GM10248 (cell line): ENCODE measurements at places on chromosomes 13 and 19.
A peak's percentile ranks its signal among the peaks of the same experiment; 100 is the strongest.

DNA sequence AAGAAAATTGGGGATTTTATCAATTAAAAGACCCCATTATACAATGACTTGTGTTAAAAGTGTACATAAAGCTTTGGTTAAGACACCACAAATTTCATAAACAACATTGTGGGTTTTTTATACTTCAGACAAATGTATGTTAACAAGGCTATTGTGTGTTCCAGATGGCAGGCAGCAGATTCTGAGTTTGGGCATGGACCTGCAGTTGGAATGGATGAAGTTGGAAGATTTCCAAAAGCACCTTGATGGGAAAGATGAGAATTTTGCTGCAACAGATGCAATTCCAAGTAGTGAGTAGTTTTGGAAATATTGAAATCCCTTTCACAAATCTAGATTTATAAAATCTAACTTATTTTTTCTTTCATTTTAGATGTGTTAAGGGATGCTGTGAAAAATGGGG is 25.4 kb downstream of the MPHOSPH8 start:
- DNase-seq, result no peak

- no peak for DNase-seq
Measured at GRCh38 chr19:40756502-40757110, 5.6 kb downstream of the SNRPA start.

GRCh38 chr19:48696353-48697010 is 711 bp downstream of the FUT2 start:
- DNase-seq, result no peak

- DNase-seq, result no peak
Measured at GRCh38 chr13:30323524-30323923, 16.2 kb upstream of the KATNAL1 start.

GRCh38 chr13:50722440-50723125 is 120.9 kb downstream of the DLEU7 start:
- no peak for DNase-seq

DNA sequence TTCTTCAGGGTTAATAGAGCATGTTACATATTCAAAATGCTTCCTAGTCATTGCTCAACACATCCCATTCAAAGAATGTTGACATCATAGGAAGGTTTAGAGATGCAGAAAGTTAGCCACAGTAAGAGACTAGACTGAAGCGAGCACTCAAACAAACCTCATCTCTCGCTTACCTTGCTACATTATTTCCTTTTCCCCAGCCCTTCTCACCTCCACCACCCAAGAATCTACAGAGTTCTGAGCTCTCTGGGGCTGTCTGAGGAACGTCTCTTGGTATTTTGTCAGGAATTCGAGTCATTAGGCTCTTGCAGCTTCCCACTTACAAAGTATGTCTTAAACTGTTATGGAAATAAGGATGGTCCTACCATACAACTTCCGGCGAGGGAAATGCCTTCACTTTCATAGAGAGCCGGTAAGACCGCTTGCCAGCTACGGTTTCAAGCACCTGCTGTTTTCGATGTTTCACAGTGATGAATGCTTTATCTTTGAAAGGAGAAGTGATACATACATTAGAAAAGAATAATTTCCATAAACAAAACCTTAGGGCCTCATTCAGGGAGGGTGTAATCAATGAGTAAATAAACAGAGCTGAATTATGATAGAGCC is 65.1 kb downstream of the FLT1 start:
- DNase-seq, result peak; percentile 46

GRCh38 chr13:71871844-71872243 is 4.8 kb upstream of the DACH1 start:
- DNase-seq, result no peak

DNA sequence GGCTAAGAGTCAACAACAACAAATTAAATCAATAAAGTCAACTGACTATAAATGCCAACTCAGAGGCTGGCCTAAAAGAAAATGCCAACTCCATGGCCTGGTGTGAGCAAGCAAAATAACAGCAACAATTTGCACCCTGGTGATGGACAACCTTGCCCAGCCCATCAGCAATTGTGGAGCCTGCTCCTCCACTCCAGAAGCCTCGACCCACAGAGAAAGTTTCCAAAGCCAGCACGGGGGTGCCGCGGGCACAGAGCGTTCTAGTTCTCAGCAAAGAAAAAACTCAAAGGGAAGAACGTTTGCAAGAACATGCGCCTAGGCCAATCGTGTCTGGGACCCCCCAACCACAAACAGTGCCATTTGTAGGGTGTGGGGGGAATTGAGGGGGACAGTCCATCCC is 11.3 kb downstream of the EPS15L1 start:
- no peak for DNase-seq

DNA sequence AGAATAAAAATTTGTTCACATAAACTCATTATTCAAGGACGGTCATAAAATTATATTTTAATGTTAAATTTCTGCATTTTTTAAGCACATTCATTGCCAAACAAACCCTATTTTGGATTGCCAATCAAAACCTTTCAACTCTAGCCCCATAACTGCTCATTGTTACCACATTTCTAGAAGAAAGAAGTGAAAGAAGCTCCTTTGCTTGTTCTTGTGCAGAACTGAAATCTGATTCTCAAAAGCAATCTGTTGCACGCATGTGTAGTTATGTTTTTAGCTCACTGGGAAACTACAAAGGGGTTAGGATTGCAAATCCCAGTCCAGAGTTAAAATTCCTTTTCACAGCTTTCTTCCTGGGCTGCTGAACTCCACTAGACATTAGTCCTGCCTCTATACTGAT is 109.5 kb upstream of the MIR17HG start:
- DNase-seq, result no peak

DNA sequence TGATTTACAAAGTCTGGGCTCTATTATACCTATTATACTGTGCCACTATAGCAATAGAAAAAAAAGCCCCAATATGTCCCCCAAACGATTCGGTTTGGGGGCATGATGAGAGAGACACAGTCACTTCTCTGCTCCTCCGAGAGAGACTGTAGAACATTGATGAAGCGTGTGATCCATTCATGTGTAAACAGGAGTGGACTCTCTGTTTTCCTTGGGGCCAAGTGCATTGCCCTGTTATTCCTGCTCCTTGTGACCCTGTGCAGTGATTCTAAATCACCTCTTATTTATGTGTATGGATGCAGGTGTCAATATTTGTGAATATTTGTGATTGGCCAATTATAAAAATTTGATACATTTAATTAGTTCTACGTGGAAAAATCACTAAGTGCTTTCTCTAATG is 17.0 kb downstream of the F10 start:
- DNase-seq, result no peak

DNA sequence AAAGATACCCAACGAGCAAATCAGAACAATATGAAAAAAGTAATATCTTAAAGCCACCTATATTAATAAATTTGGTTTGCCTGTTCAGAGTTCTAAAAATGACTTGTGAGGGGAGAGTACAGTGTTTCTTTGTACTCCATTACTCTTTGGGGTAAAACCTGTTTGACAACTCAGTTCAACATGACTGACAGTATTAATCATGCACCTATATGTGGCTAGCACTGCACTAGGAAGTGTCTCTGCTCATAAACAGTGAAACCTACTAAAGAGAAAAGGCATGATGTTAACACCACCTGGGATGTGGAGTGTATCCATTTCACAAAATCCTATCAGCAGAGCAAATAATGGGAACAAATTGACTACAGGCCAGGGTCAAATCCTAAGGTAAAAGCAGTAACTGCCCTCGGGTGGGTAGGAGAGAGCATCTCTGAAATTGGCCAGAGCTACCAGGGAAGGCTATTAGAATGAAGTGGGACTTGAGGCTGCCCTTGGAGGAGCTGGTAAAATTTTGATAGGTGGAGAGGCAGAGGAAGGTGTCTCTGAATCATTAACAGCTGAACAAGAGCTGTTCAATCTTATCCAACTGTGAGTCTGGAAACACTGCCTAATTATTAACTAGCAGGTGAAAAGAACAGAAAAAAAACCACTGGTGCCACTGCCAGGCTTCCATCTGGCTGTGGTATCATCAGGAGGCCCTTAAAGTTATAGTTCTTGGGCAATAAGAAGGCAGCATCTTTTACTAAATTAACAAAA is 365.1 kb downstream of the DNAJC15 start:
- DNase-seq, result no peak

- no peak for DNase-seq
Measured at GRCh38 chr13:97586941-97587340, 153.0 kb downstream of the RAP2A start.

DNA sequence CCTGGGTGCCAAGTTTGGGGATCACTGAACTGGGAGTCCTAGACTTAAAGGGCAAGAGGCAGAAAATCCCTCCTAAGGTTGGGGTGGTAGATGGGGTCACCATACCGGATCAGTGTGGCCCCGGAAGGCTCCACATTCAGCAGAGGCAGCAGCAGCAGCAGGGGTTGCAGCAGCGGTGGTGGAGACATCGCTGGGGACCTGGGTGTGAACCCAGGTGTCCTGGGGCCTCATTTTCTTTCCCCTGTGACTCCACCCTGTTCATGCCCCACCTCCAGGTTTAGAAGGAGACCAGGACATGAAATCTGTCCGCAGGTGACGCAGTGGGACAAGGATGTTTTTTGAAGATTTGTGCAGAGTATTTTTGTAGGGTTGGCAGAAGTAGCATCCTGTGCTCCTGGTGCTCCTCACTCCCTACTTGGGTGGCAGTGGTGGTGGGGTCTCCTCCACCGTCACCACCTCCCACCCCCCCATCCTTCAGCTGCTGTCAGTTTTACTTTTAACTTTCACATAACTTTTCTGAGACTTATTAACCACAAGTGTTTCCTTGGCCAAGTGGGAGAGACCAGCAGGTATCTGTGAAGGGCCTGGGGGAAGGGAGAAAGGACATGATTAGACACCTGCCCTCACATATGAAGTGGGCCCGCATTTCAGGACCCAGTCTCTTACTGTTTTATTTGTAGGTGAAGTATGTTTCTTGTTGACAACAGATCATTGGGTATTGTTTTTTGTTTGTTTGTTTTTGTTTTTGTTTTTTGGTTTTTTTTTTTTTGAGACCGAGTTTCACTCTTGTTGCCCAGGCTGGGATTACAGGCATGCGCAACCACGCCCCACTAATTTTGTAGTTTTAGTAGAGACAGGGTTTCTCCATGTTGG is at the start of gene NAPSA:
Gene NAPSA, minus strand, starts transcription at position 206 of the 873 bp plus-strand sequence. Its CDS starts 18 bp downstream, at position 188.
- DNase-seq, result no peak

GRCh38 chr13:40394304-40394985 is 272.0 kb downstream of the FOXO1 start:
- DNase-seq, result no peak

DNA sequence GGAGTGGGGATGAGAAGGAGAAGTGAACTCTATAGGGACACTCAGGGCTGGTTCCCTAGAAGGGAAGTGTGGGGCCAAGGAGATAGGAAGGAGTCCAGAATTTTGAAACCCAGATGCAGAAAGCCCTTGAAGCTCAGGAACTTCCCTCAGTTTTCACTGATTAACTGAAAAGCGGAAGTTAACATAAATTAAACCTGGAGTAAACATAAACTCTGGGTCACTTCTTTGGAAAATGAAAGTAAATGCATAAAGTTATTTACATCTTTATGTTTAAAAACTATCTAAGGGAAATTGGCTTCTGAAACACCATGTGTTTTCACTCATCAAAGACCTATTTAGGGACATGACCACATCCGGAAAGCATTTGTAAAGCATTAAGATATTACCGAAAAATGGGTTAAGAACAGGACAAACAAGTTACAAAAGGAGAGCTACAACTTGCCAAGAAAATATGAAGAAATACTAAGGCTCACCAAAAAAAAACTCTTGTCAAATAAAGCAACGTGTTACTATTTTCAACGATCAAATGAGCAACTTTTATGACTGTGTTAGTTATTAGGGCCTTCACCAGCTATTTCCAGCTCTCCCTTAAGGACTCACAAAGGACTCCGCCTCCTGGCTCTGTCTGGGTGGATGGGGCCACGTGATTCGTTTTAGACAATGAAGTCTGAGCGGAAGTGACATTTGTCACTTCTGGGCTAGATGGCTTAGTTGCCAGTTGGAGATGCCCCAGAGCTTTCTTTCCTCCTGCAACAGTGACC is 439.1 kb upstream of the ZNF507 start:
- DNase-seq, result no peak

GRCh38 chr19:45767881-45768654 is 984 bp downstream of the SIX5 start:
- DNase-seq, result peak; percentile 63

DNA sequence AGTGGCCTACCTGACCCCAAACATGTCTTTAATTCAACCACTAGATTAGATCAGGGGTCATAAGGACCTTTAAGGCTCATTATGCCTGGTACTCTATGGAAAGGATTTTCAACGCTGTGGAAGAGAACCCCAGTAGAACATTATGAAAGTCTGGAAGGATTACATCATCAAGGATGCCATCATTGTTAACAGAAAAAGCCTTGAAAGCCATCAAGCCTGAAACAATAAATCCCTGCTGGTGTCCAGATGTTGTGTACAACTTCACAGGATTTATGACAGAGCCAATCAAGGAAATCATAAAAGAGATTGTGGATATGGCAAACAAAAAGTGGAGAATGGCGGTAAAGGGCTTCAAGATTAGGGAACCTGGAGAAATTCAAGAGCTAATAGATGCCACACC is 59.7 kb downstream of the NAA16 start:
- no peak for DNase-seq

GRCh38 chr19:58117841-58118575 is 20.0 kb upstream of the ZSCAN18 start:
- no peak for DNase-seq

GRCh38 chr19:42207767-42208271 is 9.7 kb downstream of the DEDD2 start:
- DNase-seq, result no peak

DNA sequence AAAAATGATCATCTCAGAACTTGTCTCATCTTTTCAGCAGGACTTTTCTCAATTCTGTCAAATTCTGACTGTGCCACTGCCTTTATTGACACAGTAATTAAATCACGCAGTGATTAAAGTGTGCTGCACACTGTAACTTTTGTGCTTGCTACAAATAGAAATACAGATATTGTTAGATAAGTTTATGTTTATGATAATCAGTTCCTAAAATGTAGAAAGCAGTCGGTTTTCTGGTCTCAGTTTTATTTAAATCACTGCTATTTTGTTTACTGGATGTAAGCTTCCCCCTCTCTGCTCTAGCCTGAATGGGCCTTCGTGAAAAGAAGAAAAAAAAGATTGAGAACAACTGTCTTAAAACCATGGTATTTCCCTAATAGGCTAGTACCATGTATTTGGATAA is 258.8 kb upstream of the STARD13 start:
- DNase-seq, result no peak

- DNase-seq, result no peak
Measured at GRCh38 chr13:20391597-20392452, 133.8 kb downstream of the CRYL1 start.

DNA sequence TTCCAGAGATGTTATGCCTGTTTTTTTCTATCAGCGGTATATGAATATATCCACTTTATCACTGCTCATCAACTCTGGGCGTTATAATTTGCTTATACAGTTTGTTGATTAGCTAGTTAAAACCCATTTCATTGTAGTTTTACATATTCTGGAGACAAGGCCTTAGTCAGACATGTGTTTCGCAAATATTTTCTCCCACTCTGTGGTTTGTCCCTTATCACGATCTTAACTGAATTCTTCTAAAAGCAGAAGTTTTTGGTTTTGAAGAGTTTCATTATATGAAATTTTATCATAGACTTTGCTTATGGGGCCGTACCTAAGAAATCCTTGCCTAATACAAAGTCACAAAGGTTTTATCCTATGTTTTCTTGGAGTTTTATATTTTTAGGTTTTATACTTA is 84.6 kb downstream of the FRY start:
- DNase-seq, result peak; percentile 10
